ENCODE measurements at places on chromosomes 5 and 9. TPM values are rescaled to one million over a fixed set of nuclear protein-coding genes. Genes with fewer than 3 reads are reported as not detected.

Gene ZNF79
- total RNA-seq: 9.1 TPM

Gene ADAMTSL2
- total RNA-seq: 32.1 TPM

Gene ZNF462
- 47.0 TPM for total RNA-seq

Gene PRUNE2
- 65.1 TPM for total RNA-seq

Gene FAXDC2
- 14.1 TPM for total RNA-seq

Gene MCTP1
- total RNA-seq: 19.3 TPM

Gene POLK
- 38.5 TPM for total RNA-seq

Gene BARHL1
- total RNA-seq: not detected

Gene FRMPD1
- 0.19 TPM for total RNA-seq

Gene PAX5
- 2.7 TPM for total RNA-seq

Gene NEUROG1
- total RNA-seq: not detected

Gene MARCOL
- total RNA-seq: not detected

Gene TMC1
- total RNA-seq: 0.25 TPM

Gene PFN3
- total RNA-seq: not detected

Gene PCDHGA4
- total RNA-seq: 3.9 TPM

Gene AHRR
- total RNA-seq: 1.7 TPM

Gene ORM2
- not detected for total RNA-seq

Gene INSYN2B
- total RNA-seq: 0.28 TPM

Gene CCNH
- total RNA-seq: 52.6 TPM

- no peak for DNase-seq
Measured at GRCh38 chr9:95529910-95530309, 13.1 kb upstream of the PTCH1 start.

DNA sequence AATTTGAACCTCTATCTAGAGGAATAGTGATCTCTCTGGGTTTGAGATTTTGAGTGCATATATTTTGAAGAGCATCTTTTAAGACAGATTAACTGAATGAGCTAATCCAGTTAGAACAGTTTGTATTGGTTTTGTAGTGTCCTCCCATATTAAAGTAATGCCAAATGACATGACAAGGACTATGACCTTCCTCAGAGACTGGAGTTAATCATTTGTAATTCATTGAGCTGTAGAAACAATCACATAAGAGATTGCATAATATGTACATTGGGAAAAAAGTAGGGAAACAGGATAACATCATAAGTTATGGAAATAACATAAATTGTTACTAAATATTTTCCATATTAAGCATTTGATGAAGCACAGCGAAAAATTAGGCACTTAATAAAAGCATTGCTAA, 45.8 kb upstream of the PRDM9 start:
- peak; percentile 10 for DNase-seq

DNA sequence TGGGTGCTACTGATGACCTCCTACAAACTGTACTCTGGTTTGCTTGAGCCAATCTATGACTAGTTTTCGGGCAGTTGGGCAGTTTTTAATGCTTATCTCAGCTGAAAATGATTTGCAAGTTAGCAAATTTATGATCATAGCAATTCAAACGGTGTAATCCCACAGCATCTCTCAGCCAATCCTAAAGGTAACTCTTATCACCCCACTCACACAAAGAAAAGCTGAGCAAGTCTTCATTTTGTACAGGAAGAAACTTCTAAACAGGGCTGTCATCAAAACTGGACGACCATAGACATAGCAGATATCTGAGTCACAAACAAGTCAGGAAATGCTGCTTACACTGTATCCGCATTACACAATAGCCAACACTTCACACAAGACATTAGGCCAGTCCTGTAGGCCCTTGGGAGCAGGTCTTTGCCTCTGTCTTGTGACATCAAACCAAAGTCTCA, 2.6 kb upstream of the ENC1 start:
- DNase-seq: no peak

GRCh38 chr5:96952974-96953730, 17.3 kb downstream of the LNPEP start:
- no peak for DNase-seq

DNA sequence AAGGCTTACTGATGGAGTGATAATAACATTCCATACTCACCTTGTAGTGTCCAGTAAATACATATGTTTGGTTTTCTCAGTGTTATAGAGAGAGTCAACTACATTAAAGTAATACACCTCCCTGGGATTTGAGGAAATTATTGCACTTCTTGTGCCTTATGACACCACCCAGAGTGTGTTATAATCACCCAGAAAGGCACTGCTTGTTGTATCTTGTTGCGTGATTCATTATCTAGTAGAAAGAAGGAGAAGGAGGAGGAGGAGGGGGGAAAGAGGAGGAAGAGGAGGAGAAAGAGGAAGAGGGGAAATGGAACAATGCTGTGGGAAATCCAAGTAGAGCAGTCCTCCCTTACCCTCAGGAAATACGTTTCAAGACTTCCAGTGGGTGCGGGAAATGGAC, 661.8 kb upstream of the WWC1 start:
- DNase-seq: no peak

DNA sequence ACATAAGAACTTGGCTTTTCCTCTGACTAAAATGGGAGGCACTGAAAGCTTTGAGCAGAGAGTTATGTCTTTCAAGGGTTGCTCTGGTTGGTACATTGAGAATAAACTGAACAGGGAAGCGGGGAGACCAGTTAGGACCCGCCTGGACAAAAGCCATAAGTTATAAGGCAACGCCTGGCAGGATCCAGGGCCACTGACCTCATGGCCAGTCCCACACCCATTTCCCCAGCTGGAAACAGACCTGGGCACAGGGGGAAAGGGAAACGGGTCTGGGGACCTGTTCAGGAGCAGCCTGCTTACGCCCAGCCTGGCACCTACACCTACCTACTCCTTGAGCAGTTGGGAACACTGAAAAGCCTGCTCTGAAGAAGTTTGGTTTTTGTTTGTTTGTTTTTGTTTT, 1.3 kb downstream of the SPINK4 start:
- DNase-seq: no peak

DNA sequence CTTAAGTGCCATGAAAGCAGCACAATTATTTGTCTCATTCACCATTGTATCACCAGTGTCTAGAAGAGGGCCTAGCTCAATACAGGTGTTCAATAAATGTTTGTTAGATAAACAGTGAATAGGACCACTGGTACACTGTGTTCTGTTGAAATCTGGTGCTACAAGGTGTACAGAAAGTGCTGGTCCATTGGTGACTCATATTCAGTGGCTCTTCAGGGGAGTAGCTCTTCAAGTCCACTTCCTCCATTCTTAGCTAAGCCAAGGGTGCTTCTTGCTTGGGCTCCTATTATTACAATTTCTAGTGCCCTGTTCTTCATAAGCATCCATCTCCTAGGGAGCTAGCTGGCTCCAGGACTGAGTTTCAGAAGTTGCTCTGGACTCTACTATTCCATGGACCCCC, 6.4 kb upstream of the FCHO2 start:
- DNase-seq: no peak

GRCh38 chr9:70421272-70422180, 7.1 kb upstream of the KLF9 start:
- DNase-seq: no peak

GRCh38 chr5:6166698-6167394, 211.5 kb downstream of the MED10 start:
- no peak for DNase-seq

DNA sequence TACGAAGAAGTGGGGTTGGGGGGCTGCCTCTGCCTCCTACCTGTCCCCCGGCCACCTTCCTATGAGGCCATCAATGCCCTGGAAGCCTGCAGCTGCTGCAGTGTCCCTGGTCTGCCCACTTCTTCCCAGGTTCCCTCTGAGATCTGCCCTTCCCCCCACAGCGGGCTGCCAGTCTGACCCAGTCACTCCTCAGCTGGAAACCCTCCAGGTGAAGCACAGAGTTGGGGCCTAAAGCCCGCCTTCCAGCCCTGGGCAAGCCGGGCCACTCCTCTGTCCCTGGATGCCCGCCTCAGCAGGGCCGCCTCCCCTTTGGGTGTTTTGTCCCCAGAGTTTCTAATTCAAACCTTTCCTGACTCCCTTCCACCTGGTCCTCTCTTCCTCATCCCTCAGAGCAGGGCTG, 137.0 kb downstream of the RXRA start:
- no peak for DNase-seq

GRCh38 chr5:44943647-44944046, 134.9 kb downstream of the MRPS30 start:
- DNase-seq: no peak

DNA sequence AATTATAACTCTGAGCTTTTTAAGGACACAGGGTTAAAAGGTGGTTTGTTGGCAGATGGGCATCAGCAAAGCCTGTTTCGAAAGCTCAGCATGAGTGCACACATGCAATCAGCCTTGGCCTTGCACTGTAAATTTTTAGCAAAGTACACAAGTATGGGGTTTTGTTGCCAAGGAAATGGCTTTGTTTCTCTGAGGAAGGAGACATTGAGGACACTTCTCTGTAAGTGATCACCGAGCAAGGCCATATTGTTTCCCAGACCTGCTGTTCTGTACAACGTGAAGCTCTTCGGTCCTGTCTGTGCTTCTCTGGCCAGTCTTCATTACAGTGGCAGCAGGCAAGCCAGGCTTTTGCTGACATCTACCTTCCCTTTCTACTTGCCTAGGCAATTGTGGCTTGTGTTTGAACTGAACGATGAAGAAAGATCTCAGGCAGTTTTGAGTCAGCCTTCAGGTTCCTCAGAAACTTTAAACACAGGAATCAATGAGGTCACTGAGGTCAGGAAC, 27.9 kb upstream of the GLRX start:
- DNase-seq: peak; percentile 60

DNA sequence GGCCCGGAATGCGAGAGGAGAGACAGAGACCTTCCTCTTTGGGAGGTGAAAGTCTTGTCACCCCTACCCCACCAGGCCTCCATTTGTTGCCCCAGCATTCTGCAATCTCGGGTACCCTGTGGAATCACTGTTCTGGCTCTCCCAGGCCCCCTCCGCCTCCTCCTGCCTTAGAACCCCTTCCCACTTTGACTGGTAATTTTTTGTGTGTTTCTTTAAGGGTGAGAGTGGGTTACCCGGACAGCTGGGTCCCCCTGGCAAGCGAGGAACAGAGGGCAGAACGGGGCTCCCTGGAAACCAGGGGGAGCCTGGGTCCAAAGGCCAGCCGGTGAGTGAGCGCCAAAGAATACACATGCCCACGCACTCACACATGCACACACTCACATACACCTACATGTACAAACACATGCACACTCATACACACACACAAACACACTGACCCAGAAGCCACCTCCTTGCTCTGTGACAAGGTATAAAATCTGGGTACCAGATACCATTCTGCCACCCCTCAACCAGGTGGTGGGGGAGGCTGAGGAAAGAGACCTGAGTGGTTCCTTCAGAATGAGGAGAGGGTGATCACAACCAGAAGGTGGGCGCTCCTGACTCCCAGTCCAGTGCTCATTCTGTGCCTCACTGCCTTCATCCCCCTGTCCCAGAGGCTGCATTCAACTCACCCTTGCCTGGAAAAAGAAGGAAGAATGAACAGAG, 30.9 kb upstream of the ORM1 start:
- DNase-seq: no peak

- DNase-seq: peak; percentile 97
Measured at GRCh38 chr5:141560725-141561483, 57.9 kb downstream of the DIAPH1 start.

- DNase-seq: no peak
Measured at GRCh38 chr5:19044311-19044710, 943.7 kb downstream of the CDH18 start.

DNA sequence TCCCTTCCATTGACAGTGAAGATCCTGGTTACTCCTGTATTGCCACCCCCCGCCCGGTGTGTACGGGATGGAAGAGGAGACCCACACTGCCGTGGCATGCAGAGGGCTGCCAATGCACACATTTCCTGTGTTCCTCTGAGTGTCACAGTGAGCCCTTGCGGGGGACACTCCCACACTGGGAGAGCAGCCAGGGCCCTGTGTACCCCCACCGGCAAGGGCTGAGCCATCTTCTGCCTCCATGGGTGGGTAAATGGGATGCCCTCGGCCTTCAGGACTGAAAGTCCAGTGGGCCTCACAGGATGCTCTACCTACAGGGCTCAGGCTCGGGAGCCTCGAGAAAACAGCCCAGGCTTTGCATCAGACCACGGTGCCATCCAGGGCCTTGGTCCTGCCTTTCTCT, 18.1 kb downstream of the IRX1 start:
- DNase-seq: no peak

- DNase-seq: no peak
Measured at GRCh38 chr5:178186427-178186826, 744 bp downstream of the GMCL2 start.

DNA sequence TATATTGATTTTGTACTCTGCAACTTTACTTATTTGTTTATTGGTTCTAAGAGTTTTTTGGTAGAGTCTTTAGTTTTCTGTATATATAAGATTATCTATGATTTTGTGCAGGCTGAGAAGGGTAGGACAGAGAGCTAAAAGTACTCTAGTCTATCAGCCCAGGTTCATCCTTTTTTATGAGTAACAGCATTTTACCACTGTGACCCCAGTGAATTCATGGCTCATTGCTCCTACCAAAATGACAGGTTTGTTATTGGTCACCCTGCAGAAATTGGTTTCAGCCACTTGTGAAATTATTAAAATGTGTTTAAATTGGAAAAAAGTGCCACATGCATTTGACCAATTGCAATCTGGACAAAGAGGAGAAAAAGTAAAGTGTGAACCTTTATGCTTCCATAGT, 421.4 kb upstream of the DAB2 start:
- no peak for DNase-seq

GRCh38 chr5:107217721-107218130, 453.0 kb downstream of the EFNA5 start:
- no peak for DNase-seq

- no peak for DNase-seq
Measured at GRCh38 chr5:84718377-84718776, 333.7 kb upstream of the EDIL3 start.

DNA sequence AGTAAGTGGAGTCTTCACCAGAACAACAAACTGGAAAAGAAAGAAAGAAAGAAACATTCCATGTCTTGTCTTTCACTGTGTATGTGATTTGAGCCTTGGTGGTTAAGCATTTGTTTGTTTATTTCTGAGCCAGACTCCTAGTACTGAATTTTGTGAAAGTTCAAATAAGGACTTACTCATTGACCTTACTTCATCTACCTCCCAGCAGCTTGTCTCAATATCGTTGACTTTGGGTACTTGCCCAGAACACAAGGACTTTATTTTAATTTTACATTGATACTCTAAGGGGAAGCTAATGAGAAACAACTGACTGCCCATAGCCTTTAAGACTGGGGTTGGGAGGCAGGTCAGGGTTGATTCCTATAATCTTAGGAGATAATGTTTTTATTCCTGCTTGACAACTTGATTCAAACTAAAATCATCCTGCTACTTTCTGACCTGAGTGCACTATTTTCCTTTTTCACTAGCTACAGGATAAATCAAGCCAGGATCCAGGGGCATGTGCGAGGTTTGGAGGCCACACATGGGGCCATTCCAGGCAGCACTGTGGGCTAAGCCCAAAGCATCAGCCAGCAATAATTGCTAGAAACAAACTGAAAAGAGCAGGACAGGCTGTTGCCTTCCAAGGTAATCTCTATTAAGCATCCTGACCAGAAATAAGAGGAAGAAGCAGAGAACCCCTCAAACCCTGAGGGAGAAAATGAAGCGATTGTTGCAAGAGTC, 138.9 kb upstream of the RUSC2 start:
- DNase-seq: no peak

GRCh38 chr9:131663288-131663687, 76.6 kb downstream of the RAPGEF1 start:
- DNase-seq: no peak

- no peak for DNase-seq
Measured at GRCh38 chr5:113181409-113181808, 204.8 kb downstream of the DCP2 start.

GRCh38 chr9:130755377-130756007, 61.9 kb downstream of the EXOSC2 start:
- DNase-seq: no peak

GRCh38 chr9:70791936-70792335, 329.5 kb downstream of the TRPM3 start:
- no peak for DNase-seq

GRCh38 chr5:100828071-100828897, 74.8 kb downstream of the ST8SIA4 start:
- peak; percentile 32 for DNase-seq

All from kidney (tissue), 22 donors.